ENCODE measurements at places on chromosomes 1 and 21. TPM values are rescaled to one million over a fixed set of nuclear protein-coding genes. Genes with fewer than 3 reads are reported as not detected.

DNA sequence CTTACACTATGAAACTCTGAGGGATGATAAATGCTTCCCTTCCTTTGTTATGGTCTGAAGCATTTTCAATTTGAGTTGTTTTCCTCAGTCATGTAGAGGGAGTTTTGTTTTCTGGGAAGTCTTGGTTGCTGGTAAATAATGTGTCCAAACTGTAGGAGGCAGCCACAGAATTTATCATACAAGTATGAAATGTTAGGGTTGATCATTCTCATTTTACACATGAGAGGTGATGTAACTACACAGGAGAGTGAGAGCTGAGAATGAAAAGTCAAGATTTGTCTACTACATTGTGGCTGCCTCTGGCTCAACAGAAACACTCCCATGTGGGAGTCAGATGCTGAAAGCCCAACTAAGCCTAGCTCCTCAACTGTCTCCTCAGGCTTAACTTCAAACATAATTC is 182.5 kb upstream of the SGIP1 start:
- no peak overlapping the region for H3K4me3 ChIP-seq
- no peak overlapping the region for H3K27ac ChIP-seq
- H3K36me3 ChIP-seq, result no peaks in the 10 kb centered on the region
- no peak for DNase-seq
- no peaks in the 10 kb centered on the region for H3K4me1 ChIP-seq
- no peaks in the 10 kb centered on the region for H3K27me3 ChIP-seq

DNA sequence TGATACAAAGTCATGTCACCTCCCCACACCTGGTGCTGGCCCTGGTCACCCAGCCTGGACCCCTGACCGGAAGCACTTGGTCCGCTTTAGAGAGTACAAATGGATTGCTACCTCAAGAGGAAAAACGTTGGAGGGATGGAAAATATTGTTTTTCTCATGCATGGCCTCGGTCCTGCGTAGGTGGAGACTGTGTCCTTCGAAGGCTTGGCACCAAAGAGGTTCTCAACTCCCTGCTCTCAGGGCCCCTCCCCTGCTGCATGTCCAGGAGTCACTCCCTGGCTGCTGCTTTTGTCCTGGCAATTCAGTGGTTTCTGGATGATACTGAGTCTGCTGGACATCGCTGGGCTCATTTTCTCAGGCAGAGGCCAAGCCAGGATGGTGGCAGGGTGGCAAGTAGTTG is 529.8 kb downstream of the KIF26B start:
- DNase-seq, result no peak
- no peaks in the 10 kb centered on the region for H3K27me3 ChIP-seq
- H3K27ac ChIP-seq, result no peak overlapping the region
- no peaks in the 10 kb centered on the region for H3K36me3 ChIP-seq
- H3K4me1 ChIP-seq, result peaks cover 9% of the 10 kb centered on the region

- H3K27ac ChIP-seq, result no peak overlapping the region
- H3K4me3 ChIP-seq, result no peak overlapping the region
- H3K4me1 ChIP-seq, result peaks cover 8% of the 10 kb centered on the region
- DNase-seq, result no peak
- H3K36me3 ChIP-seq, result no peaks in the 10 kb centered on the region
- H3K27me3 ChIP-seq, result no peaks in the 10 kb centered on the region
Observed at GRCh38 chr1:12173631-12174121, 6.9 kb downstream of the TNFRSF1B start.

GRCh38 chr1:29584776-29585175 is 348.5 kb downstream of the PTPRU start:
- H3K27ac ChIP-seq, result no peak overlapping the region
- H3K4me3 ChIP-seq, result no peak overlapping the region
- no peaks in the 10 kb centered on the region for H3K27me3 ChIP-seq
- H3K4me1 ChIP-seq, result no peaks in the 10 kb centered on the region
- no peaks in the 10 kb centered on the region for H3K36me3 ChIP-seq

GRCh38 chr1:198904321-198904720 is 265.5 kb downstream of the PTPRC start:
- no peaks in the 10 kb centered on the region for H3K4me1 ChIP-seq
- H3K36me3 ChIP-seq, result no peaks in the 10 kb centered on the region
- DNase-seq, result no peak

DNA sequence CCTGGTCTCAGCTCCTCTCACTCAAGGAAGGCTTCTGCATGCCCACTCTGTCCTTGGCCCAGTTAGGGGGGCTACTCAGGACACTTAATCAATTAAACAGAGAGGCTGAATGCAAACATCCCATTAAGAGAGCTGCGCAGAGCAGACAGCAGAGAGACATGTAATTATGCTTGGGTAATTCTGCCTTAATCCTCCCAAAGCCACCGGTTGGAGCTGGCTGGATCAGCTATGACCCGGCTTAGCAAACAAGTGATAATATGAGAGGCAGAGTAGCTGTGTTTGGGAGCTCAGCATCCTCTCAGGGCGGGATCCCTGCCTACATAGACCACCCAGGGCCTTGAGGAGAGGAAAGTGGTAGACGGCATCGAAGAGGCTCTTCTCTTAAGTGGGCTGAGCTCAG is 183.2 kb downstream of the GRIK3 start:
- H3K27ac ChIP-seq, result no peak overlapping the region
- no peaks in the 10 kb centered on the region for H3K4me1 ChIP-seq
- H3K27me3 ChIP-seq, result peaks cover 43% of the 10 kb centered on the region
- H3K4me3 ChIP-seq, result no peak overlapping the region

- no peaks in the 10 kb centered on the region for H3K27me3 ChIP-seq
- DNase-seq, result no peak
- H3K4me1 ChIP-seq, result no peaks in the 10 kb centered on the region
- H3K36me3 ChIP-seq, result no peaks in the 10 kb centered on the region
Observed at GRCh38 chr1:174815036-174815435, 184.7 kb upstream of the CACYBP start.

- DNase-seq, result no peak
- no peak overlapping the region for H3K4me3 ChIP-seq
- no peaks in the 10 kb centered on the region for H3K27me3 ChIP-seq
- H3K36me3 ChIP-seq, result no peaks in the 10 kb centered on the region
- no peak overlapping the region for H3K27ac ChIP-seq
- H3K4me1 ChIP-seq, result no peaks in the 10 kb centered on the region
Observed at GRCh38 chr1:8147956-8148355, 121.8 kb upstream of the ERRFI1 start.

DNA sequence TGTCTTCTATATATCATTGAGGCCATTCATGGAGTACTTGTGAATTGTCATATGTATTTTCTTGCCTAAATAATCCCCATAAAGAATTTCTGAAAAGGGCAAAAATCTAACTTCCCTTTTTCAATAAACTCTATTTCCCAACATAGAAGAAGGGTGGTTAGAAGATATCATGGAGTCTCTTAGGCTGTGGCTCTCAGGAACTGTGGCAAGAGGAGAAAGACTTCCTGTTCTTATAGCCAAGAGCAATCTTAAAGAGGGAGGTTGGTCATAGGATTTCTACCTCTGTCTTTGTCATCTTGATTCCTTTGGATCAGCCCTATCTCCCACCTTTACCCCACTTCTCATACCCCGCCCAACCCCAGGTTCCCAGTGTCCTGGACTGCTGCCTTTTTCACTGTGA is 175.8 kb downstream of the TYW3 start:
- H3K27ac ChIP-seq, result no peak overlapping the region
- no peak overlapping the region for H3K4me3 ChIP-seq
- no peak for DNase-seq
- H3K27me3 ChIP-seq, result no peaks in the 10 kb centered on the region
- no peaks in the 10 kb centered on the region for H3K4me1 ChIP-seq
- no peaks in the 10 kb centered on the region for H3K36me3 ChIP-seq

DNA sequence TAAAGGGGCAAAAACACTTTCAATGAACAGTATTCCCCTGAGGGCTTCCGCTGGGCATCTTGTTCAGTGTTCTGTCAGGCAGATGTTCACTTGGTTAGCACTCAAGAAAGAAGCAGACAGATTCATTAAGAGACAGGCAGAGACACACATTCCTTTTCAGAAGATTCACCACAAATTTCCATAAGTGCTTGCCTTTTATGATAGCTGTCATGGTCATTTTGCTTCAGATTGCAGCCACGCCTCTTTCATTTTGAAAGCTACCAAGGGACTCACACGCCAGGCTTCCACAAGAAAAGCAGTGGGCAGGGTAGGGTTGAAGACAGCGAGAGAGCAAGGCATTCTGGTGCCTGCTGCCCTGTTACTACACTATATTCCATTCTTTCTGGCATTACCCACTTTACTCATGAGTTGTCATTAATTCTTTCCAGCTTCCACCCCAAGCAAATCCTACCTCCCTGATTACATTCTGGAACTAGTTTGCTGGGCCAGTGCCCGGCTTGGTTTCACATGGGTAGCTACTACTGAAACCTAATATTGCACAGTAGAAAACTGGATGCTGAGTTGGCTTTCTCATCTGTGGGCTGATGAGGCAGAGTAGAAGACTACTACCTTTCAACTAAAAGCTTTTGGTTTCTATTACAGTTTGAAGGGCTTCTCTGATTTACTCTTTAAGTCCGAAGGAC is 91.2 kb upstream of the COL24A1 start:
- H3K4me3 ChIP-seq, result no peak overlapping the region
- H3K36me3 ChIP-seq, result no peaks in the 10 kb centered on the region

DNA sequence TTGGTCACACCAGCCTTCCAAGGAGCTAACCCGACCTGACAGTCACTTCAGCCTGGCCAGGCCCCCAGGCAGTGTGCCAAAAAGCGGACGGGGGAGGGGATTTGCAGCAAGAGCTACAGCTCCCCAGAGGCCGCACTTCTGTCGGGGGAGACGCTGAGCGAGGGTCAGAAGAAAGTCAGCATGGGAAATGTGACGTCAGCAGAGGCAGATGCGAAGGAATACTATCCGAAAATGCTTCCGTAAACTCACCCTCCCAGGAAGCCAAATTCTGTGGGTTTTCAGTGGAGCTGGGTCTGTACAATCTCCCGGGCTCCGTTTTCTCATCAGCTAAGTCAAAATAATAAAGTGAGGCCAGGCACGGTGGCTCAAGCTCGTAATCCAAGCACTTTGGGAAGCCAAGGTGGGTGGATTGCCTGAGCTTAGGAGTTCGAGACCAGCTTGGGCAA is 28.5 kb upstream of the ECE1 start:
- no peak overlapping the region for H3K4me3 ChIP-seq
- no peaks in the 10 kb centered on the region for H3K36me3 ChIP-seq
- H3K27ac ChIP-seq, result peak overlapping the region; percentile 91

GRCh38 chr1:119554183-119554582 is 47.2 kb downstream of the HSD3B1 start:
- DNase-seq, result peak; percentile 76
- H3K27me3 ChIP-seq, result no peaks in the 10 kb centered on the region
- H3K4me1 ChIP-seq, result peaks cover 20% of the 10 kb centered on the region
- no peak overlapping the region for H3K4me3 ChIP-seq

DNA sequence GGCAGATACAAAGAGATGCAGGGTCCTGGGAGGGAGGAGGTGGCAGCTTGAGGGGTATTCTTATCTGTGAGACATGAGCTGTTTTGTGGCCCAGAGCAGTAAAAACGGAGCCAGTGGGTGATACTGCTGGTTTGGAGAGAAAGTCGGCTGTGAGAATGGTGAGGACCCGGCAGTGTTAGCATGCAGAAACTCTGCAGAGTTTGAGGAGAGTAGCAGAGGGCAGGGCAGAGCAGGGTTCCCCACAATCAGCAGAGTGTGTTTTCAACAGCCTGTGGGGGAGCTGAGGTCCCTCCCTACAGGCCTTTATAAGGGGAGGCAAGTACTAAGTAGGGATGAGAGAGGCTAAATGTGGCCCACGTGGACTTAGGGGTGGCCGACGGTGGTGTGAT is 423 bp downstream of the SLAMF8 start:
- no peak overlapping the region for H3K27ac ChIP-seq
- no peak overlapping the region for H3K4me3 ChIP-seq
- no peaks in the 10 kb centered on the region for H3K36me3 ChIP-seq
- H3K4me1 ChIP-seq, result no peaks in the 10 kb centered on the region
- no peak for DNase-seq

GRCh38 chr21:40681164-40681859 is 165.6 kb downstream of the DSCAM start:
- H3K36me3 ChIP-seq, result no peaks in the 10 kb centered on the region
- no peaks in the 10 kb centered on the region for H3K4me1 ChIP-seq
- no peak overlapping the region for H3K4me3 ChIP-seq
- H3K27ac ChIP-seq, result no peak overlapping the region
- DNase-seq, result no peak

DNA sequence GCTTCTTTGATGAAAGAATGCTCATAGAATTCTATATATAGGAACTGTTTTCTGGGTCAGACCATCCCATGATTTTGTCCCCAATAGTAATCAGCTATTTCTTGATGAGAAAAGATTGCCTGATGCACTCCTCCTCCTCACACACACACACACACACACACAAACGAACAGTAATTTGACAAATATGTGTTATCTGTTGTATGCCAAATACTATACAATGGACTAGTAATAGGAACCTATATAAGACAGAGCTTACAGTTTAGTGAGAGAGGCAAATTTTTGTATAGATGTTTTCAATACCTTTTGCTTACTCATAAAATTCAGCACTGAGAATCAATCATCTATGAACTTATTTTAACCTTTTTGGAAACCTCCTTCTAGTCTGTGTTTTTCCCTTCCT is 76.8 kb downstream of the PLA2G4A start:
- no peak for DNase-seq
- H3K4me3 ChIP-seq, result no peak overlapping the region
- H3K36me3 ChIP-seq, result no peaks in the 10 kb centered on the region
- no peaks in the 10 kb centered on the region for H3K4me1 ChIP-seq
- H3K27ac ChIP-seq, result no peak overlapping the region
- no peaks in the 10 kb centered on the region for H3K27me3 ChIP-seq

GRCh38 chr1:25209516-25209915 is 22.8 kb downstream of the SYF2 start:
- no peak overlapping the region for H3K4me3 ChIP-seq
- DNase-seq, result no peak
- no peak overlapping the region for H3K27ac ChIP-seq
- H3K36me3 ChIP-seq, result no peaks in the 10 kb centered on the region
- H3K27me3 ChIP-seq, result no peaks in the 10 kb centered on the region
- no peaks in the 10 kb centered on the region for H3K4me1 ChIP-seq

- peak; percentile 79 for DNase-seq
- no peak overlapping the region for H3K4me3 ChIP-seq
- H3K27me3 ChIP-seq, result peaks cover 21% of the 10 kb centered on the region
- no peak overlapping the region for H3K27ac ChIP-seq
- peaks cover 4% of the 10 kb centered on the region for H3K4me1 ChIP-seq
Observed at GRCh38 chr1:206663832-206664652, 20.7 kb upstream of the MAPKAPK2 start.

GRCh38 chr1:3477241-3477995 is 23.0 kb downstream of the ARHGEF16 start:
- H3K4me3 ChIP-seq, result no peak overlapping the region
- DNase-seq, result no peak
- H3K36me3 ChIP-seq, result no peaks in the 10 kb centered on the region
- no peak overlapping the region for H3K27ac ChIP-seq
- H3K4me1 ChIP-seq, result no peaks in the 10 kb centered on the region

- no peaks in the 10 kb centered on the region for H3K36me3 ChIP-seq
- H3K4me3 ChIP-seq, result no peak overlapping the region
- no peaks in the 10 kb centered on the region for H3K4me1 ChIP-seq
Observed at GRCh38 chr1:88013485-88013884, 670.6 kb upstream of the PKN2 start.

GRCh38 chr1:214847071-214847810 is 235.3 kb upstream of the KCNK2 start:
- H3K4me3 ChIP-seq, result no peak overlapping the region
- no peak overlapping the region for H3K27ac ChIP-seq
- peaks cover 6% of the 10 kb centered on the region for H3K4me1 ChIP-seq
- H3K27me3 ChIP-seq, result no peaks in the 10 kb centered on the region
- DNase-seq, result no peak
- H3K36me3 ChIP-seq, result no peaks in the 10 kb centered on the region

The LRRC39 gene
- 1.1 TPM for polyA plus RNA-seq

The ZNF683 gene
- polyA plus RNA-seq, result not detected

The DPT gene
- 8.2 TPM for polyA plus RNA-seq

The PIK3R3 gene
- 8.4 TPM for polyA plus RNA-seq

The FAM43B gene
- 1.3 TPM for polyA plus RNA-seq

The TPRG1L gene
- 74.1 TPM for polyA plus RNA-seq

The FMO5 gene
- polyA plus RNA-seq, result 49.5 TPM

The RIMS3 gene
- polyA plus RNA-seq, result 0.32 TPM

Measured in hepatocyte (in vitro differentiated cells).